ENCODE measurements at places on chromosomes 7 and 10. TPM values are rescaled to one million over a fixed set of nuclear protein-coding genes. Genes with fewer than 3 reads are reported as not detected.
A peak's percentile ranks its signal among the peaks of the same experiment; 100 is the strongest.

- DNase-seq, result no peak
Observed at GRCh38 chr10:117677239-117677638, 134.7 kb downstream of the EMX2 start.

DNA sequence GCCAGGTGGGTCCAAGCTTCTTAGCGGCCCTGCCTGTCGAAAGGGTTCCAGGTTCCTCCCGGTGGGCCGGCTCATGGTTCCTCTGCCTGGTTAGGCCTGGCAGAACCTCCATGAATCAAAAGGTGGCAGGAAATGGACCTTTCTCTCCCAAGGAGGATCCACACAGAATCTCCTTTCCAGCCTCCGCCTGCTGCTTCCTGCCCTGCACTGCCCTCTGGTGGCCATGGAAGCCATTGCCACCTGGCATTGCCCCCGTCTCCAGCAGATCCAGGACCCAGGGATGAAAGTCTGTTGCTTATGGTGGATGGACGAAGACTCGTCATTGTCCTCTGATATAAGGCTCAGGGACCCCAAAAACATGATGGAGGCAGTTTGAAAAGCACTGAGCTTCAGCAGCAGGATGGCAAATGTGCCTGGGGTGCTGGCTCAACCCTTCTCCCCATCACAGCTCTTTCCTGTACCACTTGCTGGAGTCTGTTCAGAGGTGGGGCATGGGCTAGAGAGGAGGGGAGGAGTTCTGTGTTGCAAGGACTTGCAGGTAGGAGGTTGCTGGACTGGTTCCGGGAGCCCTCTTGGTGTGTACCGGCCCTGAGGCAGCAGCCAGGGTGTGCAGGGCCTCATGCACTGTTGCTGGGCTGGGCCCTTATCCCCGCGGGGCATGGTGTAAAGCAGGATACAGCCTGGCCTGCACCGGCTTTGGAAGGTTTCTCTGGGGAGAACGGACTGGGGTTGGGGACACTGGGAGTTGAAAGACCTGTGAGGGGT lies 11.3 kb upstream of the INMT start:
- peak; percentile 74 for DNase-seq

DNA sequence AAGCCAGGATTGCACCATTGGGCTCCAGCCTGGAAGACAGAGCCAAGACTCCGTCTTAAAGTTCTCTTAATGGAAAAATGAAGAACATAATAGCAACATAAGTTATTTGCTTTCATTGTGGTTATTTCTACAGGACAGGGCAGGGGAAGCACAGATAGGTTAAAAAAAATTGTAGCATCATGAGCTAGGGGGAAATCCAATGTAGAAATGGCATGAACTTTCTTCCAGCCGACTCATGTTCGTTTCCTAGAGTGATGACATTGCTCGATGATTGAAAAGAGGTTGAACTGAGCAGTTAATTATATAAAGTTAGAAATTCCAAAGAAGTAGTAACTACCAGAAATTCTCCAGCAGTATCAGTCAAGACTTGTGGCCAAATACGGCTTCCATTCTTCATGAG lies 64.9 kb downstream of the DAGLB start:
- no peak for DNase-seq

DNA sequence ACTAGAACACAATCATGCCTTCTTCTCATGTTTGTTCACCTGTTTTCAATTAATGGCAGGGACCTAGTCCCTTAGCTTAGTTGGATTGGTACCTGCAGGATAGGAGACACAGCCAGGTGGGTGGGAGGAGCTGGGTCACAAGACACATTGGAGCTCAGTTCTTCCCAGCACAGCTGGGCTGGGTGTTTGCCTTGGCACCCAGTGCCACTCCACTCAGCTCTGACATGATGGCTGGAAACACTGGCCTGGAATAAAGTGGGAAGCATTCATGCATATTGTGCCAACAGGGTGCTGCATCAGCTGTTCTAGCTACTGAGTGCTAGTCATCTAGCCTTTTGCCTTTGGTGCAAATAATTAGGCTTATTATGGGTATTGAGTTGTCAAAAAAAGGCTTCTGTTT lies 226.1 kb downstream of the PTEN start:
- no peak for DNase-seq

DNA sequence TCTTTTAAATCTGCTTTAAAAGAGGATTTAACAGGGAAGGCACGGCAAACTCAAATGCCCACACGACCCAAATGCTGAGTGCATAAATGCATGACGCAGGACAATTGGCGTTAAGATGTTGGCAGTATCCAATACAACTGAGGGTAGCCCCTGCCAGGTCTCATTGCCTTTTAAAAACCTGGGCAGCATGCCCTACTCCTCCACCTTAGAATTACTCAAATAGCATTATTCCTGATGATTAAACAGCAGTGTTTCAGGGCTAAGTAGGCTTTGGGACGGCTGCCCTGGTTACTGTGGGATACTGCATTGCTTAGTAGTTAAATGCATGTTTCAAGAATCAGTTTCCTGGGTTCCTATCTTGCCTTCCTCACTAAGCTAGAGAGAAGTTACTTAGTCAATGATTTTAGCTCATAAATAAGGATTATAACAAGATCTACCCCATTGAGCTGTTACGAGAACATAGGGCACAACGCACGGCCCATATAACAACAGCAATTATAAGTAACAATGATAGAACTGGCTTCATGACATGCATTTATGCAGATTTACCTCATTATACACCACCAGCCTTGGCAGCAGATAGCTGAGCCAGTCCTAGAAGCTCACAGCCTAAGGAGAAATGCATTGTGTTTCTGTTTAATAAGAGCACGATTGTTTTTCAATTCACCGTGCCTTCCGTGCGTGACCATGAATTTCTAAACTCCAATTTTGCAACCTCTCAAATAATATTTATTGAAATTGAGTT lies 7.9 kb downstream of the TUBAL3 start:
- DNase-seq, result no peak

DNA sequence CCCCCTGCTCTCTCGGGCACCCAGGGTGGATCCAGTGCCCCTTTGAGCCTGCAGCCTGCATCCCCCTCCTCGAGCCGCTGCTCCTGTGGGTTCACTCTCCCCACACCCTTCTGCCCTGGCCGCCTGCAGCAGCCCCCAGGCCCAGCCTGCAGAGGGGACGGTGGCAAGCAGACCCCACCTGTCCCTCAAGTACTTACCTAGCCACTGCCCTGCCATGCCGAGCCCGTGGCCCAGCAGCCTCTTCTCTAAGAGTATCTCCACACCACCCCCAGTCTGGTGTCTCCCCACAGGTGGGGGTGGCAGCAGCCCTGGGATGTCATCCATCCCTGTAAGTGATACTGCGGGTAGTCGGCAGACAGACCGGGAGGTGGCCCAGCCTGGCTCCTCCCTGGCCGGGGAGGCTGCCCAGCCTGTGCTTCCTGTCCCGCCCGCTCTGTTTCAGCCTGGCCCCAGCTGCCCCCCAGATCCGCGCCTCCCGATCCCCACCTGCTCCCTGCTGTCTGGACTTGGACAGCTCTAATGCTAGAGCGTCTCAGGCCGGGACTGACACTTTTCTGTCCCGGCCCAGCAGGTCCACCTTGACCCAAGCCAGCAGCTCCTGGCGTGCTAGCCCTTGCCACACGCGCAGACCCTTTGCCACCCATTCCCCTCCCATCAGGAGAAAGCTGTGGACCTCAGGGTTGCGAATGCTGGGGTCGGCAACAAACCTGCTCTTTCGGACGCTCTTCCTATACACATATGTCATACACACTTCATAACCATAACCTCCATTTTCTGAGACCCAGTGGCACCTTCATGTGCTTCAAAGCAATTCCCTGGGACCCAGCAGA lies 25.0 kb downstream of the YKT6 start:
- no peak for DNase-seq

SFTPD gene
- total RNA-seq, result not detected

DNA sequence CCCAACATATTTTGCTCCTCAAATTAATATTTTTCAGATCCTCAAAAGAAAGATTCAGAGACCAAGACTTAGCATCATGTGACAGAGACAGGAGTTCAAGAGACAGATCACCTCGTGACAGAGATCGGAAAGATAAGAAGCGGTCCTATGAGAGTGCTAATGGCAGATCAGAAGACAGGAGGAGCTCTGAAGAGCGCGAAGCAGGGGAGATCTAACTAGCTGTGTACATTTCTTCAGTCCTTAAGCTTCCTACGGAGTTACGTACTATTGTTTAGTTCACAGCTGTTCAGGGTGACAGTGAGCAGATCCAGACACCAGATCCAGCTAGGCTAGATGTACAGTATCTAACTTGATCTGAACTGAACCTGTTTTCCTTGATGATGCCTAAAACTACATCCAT lies 61.3 kb downstream of the KLRG2 start:
- DNase-seq, result no peak

ADCYAP1R1 gene
- total RNA-seq, result not detected

DNA sequence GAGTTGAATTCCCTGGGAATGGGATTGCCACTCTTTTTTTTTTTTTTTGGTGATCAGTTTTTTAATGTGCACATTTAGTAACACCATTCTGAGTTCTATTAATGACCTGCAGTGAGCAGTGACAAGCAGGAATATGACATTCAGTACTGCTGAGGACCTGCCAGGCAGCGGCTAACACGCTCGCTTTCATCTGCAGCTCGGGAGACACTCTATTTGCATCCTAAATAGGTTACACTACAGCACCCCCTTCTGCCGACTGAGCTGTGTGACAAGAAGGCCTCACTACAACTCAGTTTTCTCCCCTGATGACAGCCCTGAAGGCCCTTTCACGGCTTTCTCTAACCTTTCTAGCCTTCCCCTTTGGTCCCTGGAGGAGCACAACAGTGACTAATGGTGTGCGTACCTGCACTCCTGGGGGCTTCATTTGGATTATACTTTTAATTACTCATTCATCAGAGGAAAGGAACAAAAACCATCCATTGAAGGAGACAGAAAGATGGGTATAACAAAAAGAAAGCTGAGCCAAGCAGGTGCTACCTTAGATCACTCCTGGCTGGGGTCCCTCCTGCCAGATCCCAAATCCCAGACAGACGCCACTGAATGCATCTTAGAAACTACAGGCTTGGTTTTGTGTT lies 872.4 kb downstream of the LRMDA start:
- DNase-seq, result peak; percentile 10

DNA sequence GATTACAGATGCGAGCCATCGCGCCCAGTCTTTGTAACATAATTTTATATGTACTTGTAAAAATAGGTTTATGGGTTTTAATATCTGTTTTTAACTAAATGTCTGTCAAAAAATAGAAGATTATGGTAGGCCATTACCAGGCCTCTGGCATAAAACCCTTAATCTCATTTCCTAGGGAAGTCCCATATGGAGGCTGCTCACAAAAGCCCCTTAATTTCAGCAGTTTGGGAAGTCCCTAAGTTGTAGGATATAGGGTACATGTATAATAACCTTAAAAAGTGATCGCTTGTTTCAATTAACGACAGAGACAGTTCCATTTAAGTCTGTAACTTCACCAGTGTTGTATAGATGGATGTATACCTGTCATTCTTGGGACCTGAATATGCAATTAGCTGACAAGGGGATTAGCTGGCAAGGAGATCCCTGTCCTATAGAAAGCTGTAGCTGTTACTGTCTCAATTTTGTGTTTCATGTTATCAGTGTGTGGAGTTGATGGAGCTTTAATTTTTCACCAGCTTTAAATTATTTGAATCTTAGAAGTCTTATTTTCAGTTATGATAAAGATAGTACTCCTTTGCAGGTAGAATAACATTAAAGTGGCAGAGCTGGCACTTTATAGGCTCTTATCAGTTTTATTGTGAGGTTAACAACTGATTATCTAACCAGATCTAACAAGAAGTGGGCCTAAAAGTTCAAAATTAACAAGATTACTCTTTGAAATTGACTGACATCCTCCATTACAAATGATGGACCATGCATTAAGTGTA lies 10.5 kb downstream of the TRIM24 start:
- DNase-seq, result no peak

ZNF804B gene
- total RNA-seq, result not detected

DNA sequence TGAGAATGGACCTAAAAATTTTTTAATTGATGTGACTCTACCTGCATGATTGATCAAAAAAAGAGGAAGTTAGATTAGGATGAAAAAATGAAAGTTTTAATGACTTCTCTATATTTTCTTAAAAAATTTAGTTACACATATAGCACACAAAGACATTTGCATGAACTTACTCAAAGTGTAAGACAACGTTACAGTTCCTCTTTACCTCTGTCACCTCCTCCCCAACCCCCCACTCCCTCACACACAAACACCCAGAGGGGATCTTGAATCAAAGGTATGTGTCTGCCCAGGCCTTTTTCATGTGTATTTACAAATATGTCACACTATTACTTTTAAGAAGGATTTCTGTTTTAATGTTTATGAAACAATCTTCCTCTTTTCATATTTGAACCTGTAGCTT lies 20.6 kb upstream of the CDCA7L start:
- DNase-seq, result no peak

GRCh38 chr10:17756557-17757217 lies 4.7 kb downstream of the TMEM236 start:
- DNase-seq, result no peak

DNA sequence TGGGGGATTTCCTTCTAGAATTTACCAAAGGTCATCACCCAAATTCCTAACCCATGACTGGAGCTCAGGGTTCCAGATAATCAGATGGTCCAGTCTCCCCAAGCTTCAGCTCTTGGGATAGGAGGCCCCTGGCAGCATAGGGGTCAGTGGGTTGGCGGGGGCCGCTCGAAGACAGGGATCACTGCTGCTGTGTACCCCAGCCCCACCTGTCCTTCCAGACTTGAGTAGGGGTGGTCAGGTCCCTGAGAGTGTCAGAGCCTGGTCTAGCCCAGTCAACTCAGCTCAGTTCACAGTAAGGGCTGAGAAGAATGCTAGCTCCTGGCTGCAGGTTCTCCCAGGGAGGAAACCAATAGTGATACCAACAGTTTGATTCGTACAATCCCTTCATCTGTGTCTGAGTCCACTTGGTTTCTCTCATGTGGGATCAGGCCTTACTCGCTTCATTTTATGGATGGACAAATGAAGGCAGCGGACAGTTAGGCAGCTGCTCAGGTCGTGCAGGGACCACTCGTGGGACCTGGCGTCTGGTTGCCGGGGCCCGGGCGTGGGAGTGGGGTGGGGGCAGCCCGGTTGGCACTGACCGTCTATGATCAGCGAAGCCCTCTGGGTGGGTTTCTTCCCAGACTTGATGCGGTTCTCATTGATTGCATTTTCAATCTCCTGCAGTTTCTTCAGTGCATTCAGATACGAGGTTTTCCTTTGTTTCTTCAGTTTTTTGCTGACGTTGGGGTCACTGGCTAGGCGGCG lies 78.9 kb downstream of the PRPF18 start:
- no peak for DNase-seq

GRCh38 chr10:116637830-116638229 lies 17.1 kb downstream of the PNLIPRP2 start:
- no peak for DNase-seq

- no peak for DNase-seq
Observed at GRCh38 chr10:50325449-50326171, 74.3 kb upstream of the ASAH2 start.
